Foreskin melanocyte (primary cell): ENCODE measurements at places on chromosomes 1 and 21.

DNA sequence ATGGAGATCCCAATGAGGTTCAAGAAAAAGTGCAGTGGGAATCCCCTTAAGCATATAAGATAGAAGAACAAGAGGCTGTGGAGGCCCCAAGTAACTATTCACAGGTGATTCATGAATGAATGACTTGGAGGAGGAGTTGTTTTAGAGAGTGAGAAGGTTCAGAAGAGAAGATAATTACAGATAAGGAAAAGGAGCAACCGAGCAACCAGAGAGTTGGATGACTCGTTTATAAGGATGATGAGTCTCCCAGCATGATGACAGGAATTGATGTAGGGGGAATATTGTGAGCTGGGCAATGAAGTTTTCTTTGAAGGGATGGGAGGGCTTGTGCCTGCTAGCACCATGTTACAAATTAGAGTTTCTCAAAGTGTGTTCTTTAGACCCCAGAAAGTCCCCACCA lies 9.8 kb downstream of the C8A start:
- no peak for DNase-seq

GRCh38 chr1:2583871-2584351 lies 2.7 kb upstream of the PRXL2B start:
- DNase-seq, result no peak

GRCh38 chr1:115210302-115210711 lies 121.0 kb upstream of the TSPAN2 start:
- no peak for DNase-seq

- DNase-seq, result peak; percentile 31
Measured at GRCh38 chr1:202005958-202006357, 4.4 kb upstream of the ELF3 start.

DNA sequence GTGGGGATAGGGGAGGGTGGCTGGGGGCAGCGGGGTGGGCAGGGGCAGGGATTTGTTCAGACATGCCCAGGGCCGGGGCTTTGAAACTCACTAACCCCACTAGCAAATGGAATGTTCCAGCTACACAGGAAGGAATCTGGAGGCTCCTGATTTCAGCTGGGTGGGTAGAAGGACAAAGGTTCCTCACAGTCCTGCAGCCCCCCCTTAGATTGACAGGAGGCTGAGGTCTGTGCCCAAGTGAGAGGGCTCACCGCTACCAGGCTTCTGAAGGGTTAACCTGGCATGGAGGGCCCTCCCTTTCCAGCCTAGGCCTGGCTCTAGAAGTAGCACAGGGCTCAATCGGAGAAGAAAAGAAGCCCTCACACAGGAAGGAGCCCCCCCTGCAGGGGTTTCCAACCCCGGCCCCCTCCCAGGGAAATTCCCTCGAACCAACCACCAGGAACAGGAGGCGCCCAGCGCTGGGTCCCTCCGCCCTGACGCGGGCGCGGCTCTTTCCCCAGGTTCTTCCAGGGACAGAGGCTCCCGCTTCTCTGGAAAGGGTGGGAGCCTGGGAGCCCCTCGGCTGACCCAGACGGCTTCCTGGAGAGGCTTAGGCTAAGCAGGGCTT lies 3.3 kb downstream of the EPHA2 start:
- no peak for DNase-seq

DNA sequence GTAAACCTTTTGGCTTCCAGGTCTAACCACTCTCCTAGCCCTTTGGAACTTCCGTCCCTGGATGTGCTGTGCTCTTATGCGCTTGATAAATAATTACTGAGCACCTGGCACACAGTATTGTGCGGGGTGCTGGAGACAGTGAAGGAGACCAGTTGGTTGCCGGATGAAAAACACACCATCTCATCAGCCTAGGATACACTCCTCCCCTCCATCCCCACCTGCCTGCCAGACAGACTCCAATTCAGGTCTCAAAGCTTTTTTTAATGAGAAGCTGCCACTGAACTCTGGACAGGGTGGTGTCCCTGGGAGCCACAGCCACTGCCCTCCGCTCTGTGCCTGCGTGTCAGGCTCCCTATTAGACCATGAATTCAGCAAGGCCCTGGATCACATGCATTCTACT lies 9.2 kb downstream of the GNB1 start:
- no peak for DNase-seq

DNA sequence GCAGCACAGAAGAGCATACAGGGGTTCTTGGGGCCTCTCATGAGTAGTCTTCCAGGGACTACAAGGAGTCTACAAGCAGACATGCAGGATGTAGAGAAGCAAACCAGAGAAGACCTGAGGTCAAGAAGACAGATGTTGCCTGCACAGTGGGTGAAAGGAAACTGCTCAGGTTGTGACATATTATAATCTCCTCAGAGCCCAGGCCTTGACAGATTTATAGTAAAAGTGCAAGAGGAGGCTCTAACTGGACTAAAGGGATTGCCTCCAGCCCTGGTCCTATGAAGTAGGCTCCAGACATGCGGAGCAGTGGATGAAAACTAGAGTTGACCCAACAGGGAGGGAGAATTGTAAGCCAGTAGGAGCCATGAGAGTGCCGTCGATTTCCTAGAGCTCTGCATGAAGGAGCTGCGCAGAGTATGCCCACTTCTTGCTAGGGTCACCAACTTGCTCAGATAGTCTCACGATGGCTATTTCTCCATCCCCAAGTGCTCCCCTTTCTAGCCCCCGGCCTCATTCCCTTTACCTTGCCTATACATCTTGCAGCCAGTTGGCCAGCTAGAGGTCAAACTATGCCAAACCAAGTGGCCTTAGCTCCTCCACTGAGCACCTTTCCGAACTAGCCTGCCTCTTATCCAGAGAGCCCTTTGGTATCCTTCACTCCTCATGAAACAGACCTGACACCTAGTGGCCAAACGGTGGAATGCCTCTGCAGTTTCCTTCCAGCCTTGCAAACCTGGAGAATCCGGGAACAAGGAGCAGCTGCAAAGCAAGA lies 36.2 kb upstream of the IPO9 start:
- DNase-seq, result peak; percentile 72

- peak; percentile 33 for DNase-seq
Measured at GRCh38 chr1:41802532-41803501, 115.9 kb downstream of the HIVEP3 start.

GRCh38 chr1:25056536-25056935 lies 126.5 kb upstream of the RUNX3 start:
- DNase-seq, result no peak

DNA sequence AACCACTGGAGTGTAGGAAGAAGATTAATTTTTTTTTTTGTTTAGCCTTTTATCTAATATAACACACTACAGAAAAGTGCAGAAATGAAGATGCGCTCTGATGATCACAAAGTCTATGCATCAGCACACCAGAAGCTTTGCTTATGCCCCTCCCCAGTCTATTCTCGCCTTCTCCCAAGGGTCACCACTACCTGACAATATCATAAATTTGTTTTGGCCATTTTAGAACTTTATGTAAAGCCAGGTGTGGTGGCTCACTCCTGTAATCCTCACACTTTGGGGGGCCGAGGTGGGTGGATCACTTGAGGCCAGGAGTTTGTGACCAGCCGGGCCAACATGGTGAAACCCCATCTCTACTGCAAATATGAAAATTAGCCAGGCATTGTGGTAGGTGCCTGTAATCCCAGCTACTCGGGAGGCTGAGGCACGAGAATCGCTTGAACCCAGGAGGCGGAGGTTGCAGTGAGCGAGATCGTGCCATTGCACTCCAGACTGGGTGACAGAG lies 231.3 kb downstream of the FOXD2 start:
- no peak for DNase-seq

- DNase-seq, result peak; percentile 37
Measured at GRCh38 chr21:36330904-36331303, 10.9 kb downstream of the MORC3 start.

- DNase-seq, result no peak
Measured at GRCh38 chr1:243912347-243912746, 62.3 kb upstream of the AKT3 start.

- DNase-seq, result no peak
Measured at GRCh38 chr1:175720023-175720422, 23.4 kb downstream of the TNR start.

- DNase-seq, result no peak
Measured at GRCh38 chr1:98688110-98688739, 26.7 kb downstream of the SNX7 start.

GRCh38 chr1:108583757-108584427 lies 24.0 kb downstream of the EEIG2 start:
- DNase-seq, result no peak

- no peak for DNase-seq
Measured at GRCh38 chr1:225735252-225736149, 42.1 kb upstream of the SRP9 start.

GRCh38 chr1:183522104-183522503 lies 49.8 kb downstream of the SMG7 start:
- no peak for DNase-seq

- DNase-seq, result no peak
Measured at GRCh38 chr1:91741301-91741700, 144.7 kb downstream of the TGFBR3 start.

- DNase-seq, result no peak
Measured at GRCh38 chr21:34335316-34335715, 28.5 kb upstream of the KCNE2 start.

GRCh38 chr1:173478094-173478674 lies 1.0 kb downstream of the PRDX6 start:
- peak; percentile 24 for DNase-seq

DNA sequence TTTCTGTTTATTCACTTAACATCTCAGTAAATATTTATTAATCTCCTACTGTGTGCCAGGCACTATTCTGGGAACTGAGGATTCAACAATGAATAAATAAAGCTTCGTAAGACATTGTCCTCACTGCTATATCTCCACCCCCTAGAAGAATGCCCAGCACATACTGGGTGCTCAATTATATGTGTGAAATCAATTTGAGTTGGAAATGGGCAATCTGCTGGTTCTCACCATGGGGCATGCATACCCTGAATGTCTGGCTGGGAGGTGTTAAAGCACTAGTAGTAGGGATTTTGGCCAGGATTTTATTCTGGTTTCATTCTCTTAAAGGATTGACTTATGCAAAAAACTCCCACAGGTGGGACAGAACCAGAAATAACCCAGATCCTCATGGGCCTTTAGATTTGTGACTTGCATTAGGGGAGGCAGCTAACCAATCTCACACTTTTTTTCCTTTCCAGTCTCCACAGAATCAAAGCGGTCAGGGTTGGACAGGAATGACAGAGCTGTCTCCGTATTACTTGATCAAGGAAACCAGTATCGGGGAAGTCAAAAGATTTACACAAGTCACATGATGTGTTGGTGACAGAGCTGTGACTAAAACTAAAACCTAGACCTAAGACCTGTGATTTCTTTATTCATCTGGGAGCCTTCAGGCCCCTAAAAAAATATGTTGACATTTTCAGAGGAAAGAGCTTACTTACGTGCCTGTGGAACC lies 12.8 kb downstream of the GFI1 start:
- no peak for DNase-seq

DNA sequence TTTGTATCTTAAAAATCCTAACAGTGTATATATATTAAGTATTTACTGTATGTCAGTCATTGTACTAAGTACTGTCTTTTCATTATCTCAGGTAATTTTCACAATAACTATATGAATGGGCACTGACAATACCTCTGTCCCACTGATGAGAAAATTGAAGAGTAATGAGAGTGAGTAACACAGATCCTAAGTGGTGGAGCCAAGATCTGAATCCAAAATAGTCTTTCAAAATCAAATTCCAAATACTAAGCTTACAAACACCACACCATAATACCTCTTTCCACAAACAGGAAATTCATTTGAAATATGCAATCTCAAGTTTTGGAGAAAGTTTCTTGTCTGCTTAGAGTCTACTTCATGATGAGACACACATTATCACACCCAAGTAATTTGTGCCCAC lies 105.9 kb upstream of the EDEM3 start:
- DNase-seq, result no peak

DNA sequence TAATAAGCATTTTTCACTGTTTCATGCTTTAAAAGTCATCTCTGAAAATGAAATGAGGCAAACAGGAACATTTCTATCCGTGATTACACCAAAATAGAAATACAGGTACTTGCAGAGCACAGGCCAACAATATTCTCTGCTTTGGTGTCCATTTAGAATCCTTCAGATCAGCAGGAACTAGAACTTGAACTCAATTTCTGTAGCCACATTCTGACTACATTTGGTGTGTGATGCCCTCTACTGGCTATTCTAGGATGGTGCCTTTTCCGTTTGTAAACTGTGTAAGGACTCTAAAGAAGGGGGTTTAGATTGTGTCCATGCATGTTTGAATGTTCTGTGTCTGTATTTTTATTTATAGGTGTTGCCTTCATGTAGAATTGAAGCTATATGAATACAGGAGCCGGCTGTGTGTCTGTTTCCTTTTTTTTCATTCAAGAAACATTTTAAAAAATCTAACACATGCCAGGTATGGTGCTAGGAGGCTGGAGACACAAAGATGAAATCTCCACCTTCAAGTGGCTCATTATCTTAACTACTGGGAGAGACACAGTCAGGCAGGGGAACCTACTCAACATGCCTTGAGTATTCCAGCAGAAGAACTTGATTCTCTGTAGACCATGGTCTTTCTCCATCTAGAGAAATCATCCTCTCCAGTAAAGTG lies 7.6 kb upstream of the ZNF326 start:
- DNase-seq, result peak; percentile 67

DNA sequence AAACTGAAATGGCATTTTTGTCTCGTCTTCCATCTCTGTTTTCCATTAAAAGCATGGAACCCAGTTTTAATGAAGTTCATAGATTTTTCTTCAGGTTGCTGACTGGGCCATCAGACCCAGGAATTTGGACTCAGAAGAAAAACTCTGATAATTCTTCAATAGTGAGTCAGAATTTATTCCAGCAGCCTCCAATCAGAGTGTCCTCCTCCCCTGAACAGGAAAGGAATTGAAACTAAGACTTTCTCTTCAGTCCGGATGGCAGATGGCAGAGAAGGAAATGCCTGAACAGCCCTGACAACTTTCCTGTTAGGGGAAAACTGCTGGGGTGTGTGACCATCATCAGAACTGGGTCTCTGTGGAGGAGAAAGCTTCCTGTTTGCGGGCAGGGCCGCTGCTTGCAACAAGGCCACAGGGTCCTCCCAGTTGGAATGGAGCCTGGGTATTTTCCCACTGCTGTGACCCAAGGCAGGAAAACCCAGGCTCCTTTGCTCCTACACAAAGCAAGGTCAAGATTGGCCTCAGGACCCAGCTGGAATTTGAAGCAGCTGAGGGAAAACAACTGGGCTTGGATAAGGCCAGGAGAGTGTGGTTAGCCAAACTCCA lies 20.7 kb downstream of the CD34 start:
- DNase-seq, result peak; percentile 70
